Mammary epithelial cell (primary cell): ENCODE measurements at places on chromosomes 5 and 9.

DNA sequence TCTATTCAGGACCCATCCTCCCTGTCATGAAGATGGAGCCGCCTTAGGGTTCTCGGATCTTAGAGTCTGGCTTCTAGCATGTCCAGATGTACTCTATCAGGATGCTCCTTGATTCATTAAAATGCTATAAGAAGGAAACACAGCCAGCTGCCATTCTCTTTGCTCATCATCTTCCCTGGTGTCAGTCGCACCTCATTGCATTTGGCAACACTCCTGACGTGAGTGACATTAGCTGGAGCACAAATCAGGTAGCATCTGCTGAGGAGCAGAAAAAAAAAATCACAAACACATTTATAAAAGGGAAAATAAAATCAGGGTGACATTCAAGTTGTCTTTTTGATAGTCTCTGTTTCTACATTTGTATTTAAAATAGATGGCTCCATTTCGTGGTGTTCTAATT is 226.1 kb upstream of the NMUR2 start:
- no peak for DNase-seq

DNA sequence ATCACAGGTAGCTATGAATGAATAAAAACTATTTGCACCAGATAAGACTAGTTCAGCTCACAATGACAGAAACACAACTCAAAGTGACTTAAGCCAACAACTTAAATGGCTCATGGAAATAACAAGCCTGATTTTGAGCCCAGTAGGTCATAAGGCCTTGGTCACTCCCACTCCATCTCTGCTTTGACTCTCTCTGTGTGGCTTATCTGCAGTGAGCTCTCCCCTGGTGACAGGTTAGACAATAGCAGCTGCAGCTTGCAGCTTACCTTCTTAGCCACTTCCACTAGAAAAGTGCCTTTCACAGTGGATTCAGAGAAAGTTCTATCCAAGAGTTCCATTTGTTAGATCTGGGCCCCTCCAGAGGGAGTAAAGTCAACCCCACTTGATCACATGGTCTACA is 315.7 kb downstream of the RAB3C start:
- no peak for DNase-seq

DNA sequence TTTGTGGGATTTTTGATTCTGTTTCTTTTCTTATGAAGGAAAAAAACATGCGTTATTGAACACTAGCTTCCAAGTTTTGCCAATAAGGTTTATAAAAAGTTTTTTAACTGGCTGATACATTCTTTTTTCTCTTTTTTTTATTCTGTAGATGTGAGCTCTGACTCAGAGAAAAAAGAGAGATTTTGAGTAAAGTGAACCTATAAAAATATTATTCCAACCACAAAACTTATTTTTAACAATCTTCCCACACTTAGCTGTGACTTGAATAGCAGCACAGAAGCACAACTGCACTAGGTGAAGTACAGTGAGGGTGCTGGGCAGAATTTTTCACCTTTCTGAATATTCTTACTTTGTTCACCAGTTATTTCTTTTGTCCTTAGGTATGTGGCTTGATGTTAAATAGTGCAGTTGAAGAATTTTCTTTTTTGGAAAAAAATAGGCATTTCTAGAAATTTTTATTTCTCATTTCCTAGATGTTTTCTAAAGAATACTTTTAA is 41.6 kb downstream of the CHSY3 start:
- no peak for DNase-seq

GRCh38 chr5:170363671-170364070 is 25.5 kb downstream of the KCNMB1 start:
- DNase-seq = no peak

DNA sequence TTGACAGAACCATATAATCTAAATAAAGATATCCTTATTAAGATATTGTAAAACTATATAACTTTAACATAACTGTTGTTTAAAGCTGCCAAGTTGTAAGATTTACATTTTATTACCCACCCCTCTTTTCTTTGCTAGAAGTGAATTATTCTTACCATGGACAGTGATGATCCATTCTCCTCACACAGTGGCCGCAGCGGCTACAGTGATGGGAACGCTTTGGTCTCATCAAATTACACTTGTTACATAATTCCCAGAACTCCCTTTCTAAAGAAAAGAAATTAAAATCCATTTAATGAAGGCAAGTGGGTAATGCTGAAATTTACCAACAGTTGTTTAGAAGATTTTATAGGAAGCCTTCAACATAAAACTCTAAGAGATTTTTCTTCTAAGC is 31.2 kb downstream of the ZDHHC21 start:
- no peak for DNase-seq
